Head of caudate nucleus (tissue), 42 donors: ENCODE measurements at places on chromosomes 5 and 9.

GRCh38 chr5:2352101-2352861, 399.2 kb downstream of the IRX2 start:
- no peak for DNase-seq

DNA sequence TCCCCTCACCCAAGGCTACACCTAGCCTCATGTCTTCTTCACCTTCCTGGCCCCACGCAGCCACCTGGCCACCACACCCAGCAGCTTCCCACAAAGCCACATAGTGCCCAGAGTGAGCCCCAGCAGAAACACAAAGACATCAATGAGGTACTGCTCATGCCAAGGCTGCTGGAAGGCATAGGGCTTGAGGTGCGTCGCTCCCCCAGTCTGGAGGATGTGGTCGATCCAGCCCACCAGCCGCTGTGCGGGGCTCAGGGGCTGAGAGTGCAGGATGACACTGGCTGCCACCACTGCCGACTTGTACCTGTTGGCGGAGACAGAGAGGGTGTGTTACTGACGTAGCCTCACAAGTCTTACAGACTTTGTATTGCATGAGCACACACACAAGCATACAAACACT, 15.8 kb upstream of the CAPSL start:
- no peak for DNase-seq

GRCh38 chr9:100573655-100574260, 4.1 kb upstream of the CAVIN4 start:
- DNase-seq = no peak

DNA sequence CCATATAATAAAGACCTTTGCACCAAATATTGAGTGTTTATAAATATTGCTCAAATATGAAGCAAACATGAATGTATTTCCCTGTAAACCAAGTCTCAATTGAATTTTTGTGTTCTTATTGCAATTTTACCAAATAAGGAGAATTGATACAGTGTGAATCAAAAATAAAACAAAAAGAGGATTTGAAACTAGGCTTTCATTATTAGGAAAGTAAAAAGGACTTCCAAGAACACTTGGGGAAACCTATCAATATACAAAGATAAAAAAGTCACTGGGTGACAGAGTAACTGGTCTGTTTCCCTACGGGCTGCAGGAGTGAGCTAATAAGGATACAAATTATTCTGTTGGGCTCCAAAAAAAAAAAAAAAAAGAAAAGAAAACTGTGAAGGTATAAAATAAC, 44.8 kb upstream of the SNX2 start:
- DNase-seq = no peak

DNA sequence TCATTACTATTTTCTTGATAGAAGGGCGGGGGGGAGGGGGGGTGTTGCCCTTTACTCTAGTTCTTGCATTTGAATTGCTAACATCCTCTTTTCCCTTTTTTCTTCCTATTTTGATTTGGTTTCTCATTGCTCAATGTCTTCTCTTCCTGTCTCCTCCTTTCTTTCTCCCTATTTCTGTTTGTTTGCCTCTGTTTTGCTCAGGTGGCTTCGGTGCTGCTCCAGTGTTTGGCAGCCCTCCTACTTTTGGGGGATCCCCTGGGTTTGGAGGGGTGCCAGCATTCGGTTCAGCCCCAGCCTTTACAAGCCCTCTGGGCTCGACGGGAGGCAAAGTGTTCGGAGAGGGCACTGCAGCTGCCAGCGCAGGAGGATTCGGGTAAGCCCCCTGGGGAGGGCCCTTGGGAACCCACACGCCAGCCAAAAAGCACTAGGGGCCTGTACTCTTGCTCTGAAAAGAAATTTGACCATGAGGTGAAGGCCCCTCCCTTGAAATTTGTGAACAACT, 48.3 kb downstream of the FAM78A start:
- DNase-seq = no peak

DNA sequence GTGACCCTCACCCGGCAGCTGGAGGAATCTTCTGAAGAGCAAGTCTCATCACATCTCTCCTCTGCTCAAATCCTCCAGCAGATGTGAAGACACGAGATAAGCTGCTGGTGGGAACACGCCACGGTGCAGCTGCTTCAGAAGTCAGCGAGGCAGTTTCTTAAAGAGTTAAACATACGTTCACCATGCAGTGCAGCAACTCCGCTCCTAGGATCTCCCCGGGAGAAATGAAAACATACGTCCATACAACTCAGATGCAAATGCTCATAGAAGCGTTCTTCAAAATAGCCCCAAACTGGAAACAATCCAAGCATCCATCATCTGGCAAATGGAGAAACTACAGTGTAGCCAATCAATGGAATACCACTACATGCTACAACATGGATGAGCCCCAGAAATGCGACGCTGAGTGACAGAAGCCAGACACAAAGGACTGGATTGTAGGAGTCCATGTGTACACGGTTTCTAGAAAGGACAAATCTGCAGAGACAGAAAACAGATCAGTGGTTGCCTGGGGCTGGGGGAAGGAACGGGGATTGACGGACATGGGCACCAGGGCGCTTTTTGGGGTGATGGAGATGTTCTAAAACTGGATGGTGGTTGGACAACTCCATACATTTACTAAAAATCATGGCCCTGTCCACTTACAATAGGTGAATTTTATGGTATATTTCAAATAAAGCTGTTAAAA, 150.6 kb downstream of the COL23A1 start:
- no peak for DNase-seq

GRCh38 chr5:40572391-40572790, 107.3 kb upstream of the PTGER4 start:
- DNase-seq = no peak

DNA sequence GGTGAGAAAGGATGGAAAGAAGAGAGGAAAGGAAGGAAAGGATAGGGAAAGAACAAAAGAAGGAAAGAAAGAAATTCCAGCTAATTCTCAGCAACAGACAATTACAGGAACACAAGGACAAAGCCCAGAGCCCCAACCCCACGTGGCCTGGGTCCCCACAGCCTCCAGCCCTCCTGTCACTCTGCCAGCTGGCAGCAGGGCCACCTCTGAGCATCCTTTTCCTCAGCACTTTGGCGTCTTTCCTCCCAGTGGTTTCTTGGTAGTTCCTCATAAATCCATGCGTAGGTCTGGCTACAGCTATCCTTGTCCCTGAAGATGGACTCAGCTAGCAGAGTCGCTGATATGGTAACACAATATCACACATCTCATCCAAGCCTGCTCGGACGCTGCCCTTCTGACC, 28.3 kb downstream of the ADAMTS2 start:
- DNase-seq = no peak

DNA sequence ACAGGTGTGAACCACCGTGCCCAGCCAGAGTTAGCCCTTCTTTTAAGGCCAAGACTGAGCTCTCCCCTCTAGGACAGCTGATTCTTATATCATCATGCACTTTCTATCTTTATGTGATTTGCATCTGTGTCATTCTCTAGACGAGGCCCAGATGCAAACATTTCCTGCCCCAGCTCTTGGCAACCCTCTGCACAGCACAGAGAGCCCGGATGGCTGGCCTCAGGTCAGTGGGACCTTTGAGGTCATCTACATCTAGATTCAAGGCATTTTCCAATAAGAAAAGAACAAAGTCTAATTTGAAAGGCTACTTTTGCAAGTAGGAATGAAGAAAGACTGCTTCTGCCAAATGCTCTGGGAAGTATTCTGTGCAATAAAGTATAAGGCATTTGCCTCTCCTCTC, 109.0 kb upstream of the DAB2 start:
- DNase-seq = no peak

GRCh38 chr9:136024696-136025316, 63.6 kb upstream of the UBAC1 start:
- peak; percentile 22 for DNase-seq

DNA sequence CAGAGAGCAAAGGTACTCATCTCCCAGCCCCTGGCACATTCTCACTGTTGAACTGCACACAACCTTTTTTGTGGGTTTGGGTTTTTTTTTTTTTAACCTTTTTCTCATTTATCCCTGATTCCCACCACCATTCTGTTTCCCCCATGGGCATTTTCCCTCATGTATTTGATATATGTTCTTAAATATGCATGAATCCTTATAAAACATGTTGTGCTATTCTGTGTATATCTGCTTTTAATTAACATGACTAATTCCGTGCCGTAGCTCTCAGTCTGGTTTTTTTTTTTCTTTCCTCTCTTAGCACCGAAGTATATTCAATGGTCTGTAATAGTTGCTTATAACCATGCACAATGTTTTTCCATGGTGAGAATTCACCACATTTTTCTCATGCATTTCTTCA, 204.5 kb downstream of the RGS3 start:
- DNase-seq = no peak

DNA sequence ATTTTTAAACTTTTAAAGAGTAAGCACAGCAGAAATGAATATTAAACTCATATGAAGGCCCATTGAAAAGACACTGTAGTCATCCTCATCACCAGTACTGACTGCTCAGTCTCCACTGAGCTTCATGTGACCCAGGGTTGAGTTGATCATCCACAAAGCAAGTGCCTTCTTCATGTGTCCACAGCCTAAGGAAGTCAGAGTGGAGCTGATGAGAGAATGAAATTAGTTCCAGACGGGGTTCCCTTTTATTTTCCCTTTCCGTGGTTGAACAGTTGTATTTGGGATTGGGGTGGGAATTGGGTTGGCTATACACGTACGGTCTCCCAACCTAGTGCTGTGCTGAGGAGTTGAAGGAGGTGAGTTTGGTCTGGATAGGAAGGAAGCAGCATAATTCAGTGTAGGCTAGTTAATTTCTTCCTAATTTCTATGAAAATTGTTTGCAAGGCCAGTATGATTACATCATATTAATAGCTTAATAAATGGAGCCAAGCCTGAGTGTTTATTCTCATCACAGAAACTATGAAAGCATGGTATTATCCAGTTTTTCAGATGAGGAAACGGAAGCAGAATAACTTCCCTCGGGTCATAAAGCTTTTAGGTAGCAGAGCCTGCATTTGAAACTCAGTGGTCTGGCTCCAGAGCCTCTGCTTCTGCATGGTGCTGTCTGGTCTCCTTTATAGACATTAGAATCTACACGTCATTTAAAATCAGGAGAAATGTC, 103.9 kb upstream of the DMRT1 start:
- DNase-seq = no peak

DNA sequence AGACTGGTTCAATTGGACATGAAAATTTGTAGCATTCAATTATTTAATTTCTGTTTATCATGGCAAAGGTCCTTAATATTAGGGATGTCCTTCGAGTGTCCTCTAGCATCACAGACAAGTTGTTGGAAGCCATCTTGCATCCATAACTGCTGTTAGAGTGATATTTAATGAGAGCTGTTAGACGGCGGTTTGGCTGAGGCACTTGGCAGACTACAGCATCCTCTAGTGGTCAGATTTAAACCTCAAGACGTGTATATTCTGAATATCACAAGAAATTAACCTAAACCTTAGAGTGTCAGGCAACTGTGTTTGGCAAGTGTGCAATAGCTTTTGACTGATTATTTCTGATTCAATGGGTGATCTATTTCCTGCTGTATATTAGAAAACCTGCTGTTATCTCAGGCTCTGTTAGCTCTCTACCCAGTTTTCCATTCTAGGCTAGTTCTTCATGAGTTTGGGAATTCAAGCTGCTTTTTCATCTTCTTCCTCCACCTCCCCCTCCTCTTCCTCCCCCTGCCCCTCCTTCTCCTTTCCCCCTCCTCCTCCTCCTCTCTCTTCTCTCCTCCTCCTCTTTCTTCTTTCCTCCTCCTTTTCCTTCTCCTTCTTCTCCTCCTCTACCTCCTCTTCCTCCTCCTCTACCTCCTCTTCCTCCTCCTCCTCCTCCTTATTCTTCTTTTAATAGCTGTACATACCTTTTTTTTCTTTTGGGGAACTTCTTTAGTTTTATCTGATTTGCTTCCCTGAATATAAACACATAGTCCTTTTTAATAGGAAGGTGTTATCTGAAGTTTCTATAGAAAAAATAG, 8.6 kb downstream of the SPINK1 start:
- peak; percentile 63 for DNase-seq

- no peak for DNase-seq
Measured at GRCh38 chr9:70496244-70496643, 81.8 kb upstream of the KLF9 start.

- no peak for DNase-seq
Measured at GRCh38 chr5:83118471-83118870, 41.1 kb downstream of the XRCC4 start.

DNA sequence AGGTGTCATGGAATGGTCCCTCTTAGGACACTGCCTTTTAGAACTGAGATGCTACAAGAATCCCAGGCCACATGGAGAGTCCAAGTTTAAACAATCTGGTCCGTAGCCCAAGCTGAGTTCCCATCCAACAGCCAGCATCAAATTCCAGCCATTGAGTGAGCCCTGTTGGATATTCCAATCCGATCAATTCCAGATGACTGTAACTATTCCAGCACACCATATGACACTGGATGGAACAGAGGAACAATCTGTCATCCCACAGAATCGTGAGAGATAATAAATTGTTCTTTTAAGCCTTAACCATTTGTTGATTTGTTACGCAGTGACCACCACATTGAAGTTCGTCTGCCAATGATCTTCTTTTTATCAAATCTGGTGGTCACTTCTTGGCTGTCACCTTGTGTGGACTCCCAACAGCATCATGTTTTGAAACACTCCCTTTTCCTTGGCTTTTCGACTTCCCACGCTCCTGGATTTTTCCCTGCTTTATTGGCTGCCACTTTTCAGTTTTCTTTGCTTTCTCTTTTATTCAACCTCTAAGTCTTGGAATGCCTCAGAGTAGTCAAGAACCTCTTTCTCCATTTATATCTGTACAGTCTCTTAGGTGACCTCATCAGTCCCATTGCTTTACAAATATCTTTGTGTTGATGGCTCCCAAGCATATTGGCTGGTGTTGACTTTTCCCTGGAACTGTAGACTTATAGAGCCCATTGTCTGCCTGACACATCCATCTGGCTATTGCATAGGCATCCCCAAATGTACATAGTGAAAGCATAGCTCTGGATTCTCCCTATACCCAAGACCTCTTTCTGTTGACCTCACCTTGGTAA, 46.1 kb downstream of the TNFSF15 start:
- DNase-seq = no peak

DNA sequence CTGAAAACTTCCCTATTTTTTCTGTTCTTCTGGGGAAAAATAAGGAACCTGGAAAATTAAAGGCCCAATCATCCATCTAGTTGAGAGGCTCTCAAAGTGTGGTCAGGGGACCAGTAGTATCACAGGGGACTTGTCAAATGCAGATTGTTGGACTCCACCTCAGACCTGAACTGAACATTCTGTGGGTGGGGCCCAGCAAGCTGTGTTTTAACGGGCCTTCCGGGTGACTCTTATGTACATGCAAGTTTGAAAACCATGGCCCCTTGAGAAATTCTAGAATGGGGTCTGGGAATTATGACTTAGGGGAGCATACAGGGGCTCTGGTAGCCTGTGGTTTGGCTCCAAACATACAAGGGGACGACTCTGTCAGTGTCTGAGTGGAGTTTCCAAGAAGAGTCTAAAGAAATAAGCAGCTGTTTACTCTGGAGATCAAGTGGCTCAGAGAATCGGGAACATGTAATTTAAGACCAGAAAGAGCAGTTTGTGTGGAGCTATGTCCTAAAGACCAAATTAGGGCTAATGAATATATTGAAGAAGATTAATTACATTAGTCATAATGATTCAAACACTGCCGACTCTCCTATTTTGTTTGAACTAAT, 177.4 kb downstream of the SLC28A3 start:
- DNase-seq = no peak

GRCh38 chr9:136508729-136509500, 26.1 kb upstream of the SEC16A start:
- DNase-seq = no peak

- DNase-seq = no peak
Measured at GRCh38 chr9:38649731-38650363, 29.5 kb upstream of the ANKRD18A start.
